ENCODE measurements at places on chromosomes 12 and 14.

DNA sequence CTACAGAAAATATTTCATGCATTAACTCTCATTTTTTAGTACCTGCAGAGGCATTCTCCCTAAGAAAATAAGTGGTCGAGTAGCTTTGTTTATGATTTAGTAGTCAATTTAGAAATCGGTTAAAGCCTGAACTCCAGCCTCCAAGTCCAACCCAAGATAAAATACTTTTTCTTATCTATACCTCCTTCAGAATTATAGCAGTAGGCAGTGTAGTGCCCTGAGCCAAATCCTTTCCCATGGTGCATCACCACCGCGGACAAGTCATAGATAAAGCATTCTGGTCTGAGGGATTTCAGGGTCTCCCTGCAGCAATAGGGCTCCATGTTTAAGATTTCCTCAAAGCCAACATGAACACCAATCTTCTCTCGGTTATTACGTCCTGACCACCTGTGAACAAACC, 30.5 kb downstream of the USP44 start:
- no peak for DNase-seq

GRCh38 chr14:60164404-60164711, 840 bp downstream of the DHRS7 start:
- DNase-seq, result no peak

GRCh38 chr12:110998165-110998564, 77.8 kb upstream of the MYL2 start:
- DNase-seq, result no peak

DNA sequence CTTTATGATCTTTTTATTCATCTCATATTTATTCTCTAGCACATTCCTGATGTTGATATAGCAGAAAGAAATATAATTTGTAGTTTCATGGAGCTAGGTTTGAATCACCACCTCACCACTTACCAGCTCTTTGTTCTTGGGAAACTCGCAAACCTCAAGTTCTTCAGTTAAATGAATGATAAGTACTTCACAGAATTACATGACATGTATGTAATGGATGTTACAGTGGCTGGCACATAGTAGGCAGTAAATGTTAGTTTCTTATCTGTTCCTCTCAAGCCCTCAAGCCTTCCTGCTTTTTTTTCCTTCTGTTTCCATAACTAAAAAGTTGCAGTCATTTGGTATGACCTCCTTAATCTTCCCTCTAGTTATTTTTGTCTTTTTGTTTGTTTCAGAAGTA, 54.9 kb downstream of the SPATS2 start:
- DNase-seq, result no peak

DNA sequence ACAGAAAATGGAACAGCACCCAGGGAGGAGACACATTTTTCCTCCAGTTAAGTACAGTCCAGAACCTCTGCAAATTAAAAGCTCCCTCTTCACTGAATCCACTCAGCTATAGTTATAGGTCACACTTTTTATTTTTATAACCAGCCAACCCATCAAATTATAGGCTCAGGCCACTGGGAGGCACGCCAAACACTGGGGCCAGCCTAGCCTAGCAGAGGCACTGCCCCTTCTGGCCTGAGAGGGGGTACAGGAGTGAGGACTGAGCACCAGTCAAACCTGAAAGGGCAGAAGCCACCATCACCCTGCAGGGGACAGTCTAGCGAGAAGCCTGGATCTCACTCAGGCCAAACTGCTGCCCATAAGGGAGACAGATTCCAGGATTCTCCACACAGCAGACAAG, 19.3 kb downstream of the FMNL3 start:
- DNase-seq, result no peak

DNA sequence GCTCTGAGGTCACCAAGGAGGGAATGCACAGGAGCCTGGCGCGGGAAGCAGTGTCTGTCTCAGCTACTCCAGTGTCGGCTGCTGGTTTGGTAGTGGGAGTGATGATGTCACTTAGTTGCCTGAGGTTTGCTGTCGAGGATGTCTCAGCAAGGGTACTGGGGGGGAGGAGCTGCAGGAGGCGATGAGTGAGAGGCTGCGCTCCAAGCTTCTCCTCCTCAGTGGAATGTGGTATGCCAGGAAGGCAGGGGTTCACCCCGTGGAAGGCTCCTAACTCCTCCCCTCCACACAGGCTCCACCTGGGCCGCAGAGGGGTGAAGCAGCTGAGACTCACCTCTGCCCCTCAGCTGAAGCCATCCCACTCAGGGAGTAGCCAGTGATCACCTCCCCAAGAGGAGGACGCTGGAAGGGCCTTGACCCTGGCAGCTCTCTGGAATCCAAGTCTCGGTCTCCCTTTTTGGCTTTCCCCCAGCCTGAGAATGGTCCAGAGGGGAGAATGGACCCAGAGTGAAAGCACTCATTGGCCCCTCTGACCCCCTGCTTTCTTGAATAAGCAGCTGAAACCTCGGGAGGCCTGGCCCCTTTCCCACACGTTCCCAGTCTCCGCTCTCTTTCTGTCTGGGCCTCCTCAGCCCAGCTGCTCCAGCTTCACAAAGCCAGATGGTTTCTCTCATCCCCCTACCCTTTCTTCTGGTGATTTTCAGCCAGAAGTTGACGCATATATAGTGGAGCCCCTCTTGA, 178.9 kb upstream of the FKBP4 start:
- DNase-seq, result no peak

DNA sequence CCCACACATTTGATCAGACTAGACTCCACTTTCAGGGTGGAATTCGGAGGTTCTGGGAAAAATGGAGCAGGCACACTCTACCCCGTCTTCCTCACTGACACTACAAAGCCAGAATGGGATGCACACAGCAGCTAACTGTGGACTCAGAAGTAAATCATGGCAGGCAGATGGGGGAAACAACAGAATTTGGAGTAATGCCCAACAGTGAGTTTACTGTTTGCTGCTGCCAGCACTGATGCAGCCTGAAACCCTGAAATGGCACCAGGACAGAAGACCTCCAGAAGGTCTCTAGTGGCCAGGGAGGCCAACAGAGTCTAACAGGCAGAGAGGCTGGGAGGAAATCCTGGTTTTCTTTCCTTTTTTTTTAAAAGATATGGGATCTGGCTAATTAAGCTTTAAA, 24.6 kb downstream of the KCTD10 start:
- no peak for DNase-seq

- no peak for DNase-seq
Observed at GRCh38 chr14:88348546-88348945, 25.5 kb upstream of the KCNK10 start.

DNA sequence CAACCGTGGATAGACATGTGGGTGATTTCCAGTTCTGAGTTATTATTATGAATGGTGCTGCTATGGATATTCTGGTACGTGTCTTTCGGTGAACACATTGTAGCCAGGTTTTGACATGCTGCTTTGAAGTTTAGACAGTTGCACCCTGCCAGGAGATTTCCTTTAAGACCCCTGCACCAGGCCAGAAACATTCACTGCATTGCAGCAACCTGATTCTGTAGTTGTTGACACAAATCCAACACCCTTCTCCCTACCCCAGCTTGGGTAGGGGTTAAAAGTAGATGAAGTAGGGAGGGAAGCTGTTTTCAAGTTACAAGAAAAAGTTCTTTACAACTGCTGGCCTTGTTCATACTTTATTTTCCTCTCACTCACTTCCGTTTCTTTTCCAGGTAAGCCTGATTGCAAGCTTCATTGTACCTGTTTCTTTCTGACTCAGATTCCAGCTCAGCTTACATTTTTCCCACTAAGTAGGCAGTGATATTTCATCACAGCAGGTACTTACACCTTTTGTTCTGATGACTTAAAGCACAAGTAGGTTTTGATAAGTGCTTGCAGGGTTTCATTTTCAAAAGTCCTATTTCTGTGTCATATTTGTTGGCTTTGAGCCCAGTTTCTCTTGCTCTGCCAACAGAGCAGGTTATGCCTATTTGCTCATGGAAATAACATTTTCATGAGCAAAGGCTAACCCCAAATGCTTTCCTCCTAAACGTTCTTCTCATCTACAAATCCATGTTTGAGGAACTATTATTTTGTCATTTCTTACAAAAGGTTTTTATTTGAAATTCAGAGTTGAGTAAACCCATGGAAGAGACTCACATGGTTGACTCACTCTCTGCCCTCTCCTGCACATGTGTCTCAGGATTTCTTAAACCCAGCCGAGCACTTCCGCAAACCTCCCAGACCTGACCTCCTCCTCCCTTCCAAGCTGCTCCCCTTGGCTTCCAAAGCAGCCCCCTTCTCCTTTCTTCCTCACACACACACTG, 12.1 kb upstream of the LTA4H start:
- no peak for DNase-seq

- no peak for DNase-seq
Observed at GRCh38 chr14:73724696-73725095, 10.5 kb upstream of the PNMA1 start.

DNA sequence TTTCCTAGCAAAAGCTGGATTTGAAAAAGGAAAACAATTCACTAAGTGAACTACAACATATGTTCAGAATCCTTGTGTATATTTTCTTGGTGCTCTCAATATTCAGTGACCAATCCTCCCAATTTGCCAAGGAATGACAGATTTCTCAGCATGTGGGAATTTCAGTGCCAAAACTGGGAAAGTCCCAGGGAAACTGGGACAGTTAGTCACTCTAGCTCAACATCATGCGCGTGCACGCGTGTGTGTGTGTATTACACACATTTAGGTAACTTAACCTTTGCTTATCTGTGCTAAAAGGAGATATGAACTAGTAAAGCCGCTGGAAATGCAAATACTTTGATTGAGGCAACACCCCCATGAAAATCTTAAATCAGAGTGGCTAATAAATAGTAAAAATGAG, 26.1 kb upstream of the SLC6A13 start:
- no peak for DNase-seq

DNA sequence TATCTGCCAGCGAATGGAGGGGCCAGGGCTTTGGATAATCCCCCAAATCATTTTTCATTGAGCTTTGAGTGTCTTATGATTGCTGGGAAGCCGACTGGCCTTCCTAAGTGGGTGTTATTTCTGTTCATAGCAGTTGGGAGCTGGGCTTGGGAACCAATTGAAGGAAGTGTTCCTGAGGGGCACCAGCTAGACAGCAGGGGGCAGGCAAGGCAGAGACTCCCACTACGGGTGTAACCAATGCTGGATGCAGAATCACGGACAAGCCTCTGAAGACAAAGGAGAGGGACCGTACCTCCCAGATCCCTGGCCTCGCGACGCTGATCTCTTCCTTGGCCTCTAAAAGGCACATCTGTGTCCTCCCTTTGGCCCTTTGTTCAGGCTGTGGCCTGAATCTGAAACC, 149.0 kb upstream of the PRMT8 start:
- DNase-seq, result peak; percentile 31

DNA sequence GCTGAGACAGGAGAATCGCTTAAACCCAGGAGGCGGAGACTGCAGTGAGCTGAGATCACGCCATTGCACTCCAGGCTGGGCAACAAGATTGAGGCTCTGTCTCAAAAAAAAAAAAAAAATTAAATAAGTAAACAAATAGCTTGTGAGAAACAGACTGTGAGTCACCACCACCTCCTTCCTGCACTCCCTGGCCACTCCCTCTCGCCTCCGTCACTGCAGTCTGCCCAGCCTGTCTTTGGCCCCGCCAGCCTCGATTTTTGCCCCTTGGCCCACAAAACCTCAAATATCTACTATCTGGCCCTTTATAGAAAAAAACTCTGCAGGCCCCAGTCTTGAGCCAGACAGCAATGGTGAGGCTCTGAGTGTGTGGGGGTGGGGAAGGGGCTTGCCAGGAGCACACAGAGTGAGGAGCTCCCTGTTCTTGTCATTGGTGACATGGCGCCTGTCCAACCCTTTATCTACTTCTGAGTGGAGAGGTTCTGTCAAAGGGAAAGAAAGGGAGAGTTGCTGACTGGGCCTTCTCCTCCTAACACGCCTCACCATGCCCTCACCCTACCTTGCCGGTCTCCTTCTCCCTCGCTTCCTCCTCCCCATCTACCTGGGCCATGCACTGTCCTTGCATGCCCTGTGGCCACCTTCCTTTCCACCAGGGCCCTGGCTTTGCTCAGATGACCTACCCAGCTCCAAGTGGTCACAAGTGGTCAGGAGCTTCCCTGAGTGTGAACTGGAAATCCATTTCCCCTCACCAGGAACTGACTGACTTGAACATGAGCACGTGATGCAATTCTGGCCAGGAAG, 22.1 kb downstream of the LGMN start:
- DNase-seq, result peak; percentile 45

DNA sequence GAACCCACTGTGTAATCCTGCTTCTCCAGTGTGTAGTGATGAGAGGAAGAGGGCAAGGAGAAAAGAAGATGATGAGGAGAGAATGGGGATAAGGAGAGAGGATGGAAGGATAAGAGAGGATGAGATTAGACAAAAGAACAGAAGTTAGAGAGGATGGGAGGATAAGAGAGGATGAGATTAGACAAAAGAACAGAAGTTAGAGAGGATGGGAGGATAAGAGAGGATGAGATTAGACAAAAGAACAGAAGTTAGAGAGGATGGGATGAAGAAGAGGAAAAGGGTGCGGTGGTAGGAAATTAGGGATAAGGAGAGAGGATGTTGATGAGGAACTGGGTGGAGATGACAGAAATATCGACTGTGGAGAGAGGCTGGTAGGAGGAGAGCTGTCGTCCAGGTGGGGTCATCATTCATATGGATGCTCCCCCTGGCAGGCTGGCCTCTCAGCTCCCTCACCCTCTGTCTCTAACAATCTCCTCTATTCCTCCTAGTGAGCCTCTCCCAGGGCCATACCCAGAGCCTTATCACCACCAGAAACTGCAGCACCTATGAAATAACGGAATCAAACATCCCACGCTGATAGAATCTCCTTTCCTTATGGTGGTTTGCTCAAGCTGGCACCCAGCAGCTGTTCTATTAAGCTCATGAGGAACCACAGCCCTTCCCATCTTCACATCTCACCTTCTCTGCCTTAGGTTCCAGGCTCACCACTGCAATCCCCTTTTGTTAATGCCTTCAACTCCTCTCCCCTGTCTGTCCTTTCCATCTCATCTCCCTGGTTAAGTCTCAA, 6.0 kb upstream of the CIROP start:
- no peak for DNase-seq

DNA sequence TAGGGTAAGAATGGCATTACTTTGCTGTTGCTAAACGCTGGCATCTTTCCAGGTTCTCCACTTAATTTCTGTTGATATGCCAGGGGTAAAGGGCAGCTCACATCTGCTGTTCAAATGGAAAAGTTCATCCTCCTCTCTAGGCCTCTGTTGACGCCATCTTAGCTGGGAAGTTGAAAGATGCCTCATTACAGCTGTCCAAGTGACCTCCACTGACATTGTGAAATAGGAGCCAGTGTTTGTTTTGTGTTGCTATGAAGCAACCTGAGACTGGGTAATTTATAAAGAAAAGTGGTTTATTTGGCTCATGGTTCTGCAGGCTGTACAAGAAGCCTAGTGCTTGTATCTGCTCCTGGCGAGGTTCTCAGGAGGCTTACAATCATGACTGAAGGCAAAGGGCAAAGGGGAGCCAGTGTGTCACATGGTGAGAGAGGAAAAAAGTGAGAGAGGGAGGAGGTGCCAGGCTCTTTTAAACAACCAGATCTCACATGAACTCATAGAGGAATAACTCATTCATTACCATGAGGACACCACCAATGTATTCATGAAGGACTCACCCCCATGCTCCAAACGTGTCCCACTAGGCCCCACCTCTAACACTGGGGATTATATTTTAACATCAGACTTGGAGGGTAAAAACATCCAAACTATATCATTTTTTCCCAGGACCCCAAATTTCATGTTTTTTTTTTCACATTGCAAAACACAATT, 3.2 kb upstream of the ADAM21 start:
- DNase-seq, result no peak

All from stimulated activated CD8-positive, alpha-beta memory T cell treated with anti-CD3 and anti-CD28 coated beads, Interleukin-4, amount 100 ng/mL, for 48 hours (primary cell).